ENCODE measurements at places on chromosomes 3 and 15.

GRCh38 chr15:48041454-48041853 lies 79.3 kb upstream of the SLC24A5 start:
- no peak overlapping the region for H3K4me3 ChIP-seq
- no peaks in the 10 kb centered on the region for H3K36me3 ChIP-seq
- no peaks in the 10 kb centered on the region for H3K4me1 ChIP-seq
- no peak for DNase-seq

DNA sequence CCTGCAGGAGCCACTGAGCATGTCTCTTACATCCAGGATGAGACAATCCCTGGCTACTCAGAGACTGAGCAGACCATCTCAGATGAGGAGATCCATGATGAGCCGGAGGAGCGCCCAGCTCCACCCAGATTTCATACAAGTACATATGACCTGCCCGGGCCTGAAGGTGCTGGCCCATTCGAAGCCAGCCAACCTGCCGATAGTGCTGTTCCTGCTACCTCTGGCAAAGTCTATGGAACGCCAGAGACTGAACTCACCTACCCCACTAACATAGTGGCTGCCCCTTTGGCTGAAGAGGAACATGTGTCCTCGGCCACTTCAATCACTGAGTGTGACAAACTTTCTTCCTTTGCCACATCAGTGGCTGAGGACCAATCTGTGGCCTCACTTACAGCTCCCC lies 6.2 kb downstream of the MAP1A start:
- no peaks in the 10 kb centered on the region for H3K36me3 ChIP-seq
- no peak for DNase-seq
- no peaks in the 10 kb centered on the region for H3K27me3 ChIP-seq
- H3K27ac ChIP-seq = no peak overlapping the region

GRCh38 chr3:119628390-119628789 lies 30.7 kb downstream of the PLA1A start:
- H3K36me3 ChIP-seq = no peaks in the 10 kb centered on the region
- no peak overlapping the region for H3K27ac ChIP-seq
- H3K27me3 ChIP-seq = no peaks in the 10 kb centered on the region
- H3K4me3 ChIP-seq = no peak overlapping the region
- DNase-seq = no peak

- H3K4me3 ChIP-seq = no peak overlapping the region
- H3K27me3 ChIP-seq = no peaks in the 10 kb centered on the region
- no peaks in the 10 kb centered on the region for H3K36me3 ChIP-seq
- DNase-seq = no peak
- no peaks in the 10 kb centered on the region for H3K4me1 ChIP-seq
Measured at GRCh38 chr3:195131176-195131575, 139.8 kb downstream of the XXYLT1 start.

DNA sequence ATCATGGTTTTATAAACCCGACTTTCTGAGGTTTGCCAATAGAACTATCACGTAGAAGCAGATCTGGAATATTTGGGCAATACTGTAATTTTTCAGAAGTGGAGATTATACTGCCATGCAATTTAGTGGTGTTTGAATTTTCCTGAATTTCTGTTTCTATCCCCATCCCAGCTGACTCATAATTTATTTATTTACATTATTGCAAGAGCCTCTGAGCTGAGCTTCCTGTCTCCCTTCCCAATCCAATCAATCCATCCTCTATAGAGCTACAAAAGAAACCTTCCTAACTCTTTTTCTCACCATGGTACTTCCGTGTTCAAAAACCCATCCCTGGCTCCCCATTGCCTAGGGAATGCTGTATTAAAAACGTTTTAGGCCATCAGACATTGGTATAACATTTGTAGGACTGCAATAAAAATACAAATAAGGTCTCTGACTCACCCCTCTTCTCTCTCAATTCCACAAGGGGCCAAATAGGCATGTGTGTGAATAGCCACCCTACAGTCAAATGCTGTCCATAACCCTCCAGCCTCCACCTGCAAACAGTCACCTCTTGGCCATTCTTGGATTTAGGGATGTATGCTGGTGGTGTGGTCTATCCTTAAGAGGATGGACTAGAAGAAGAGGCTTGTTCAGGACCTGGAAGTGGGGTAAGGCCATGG lies 190.7 kb downstream of the CD47 start:
- no peaks in the 10 kb centered on the region for H3K36me3 ChIP-seq
- no peak overlapping the region for H3K27ac ChIP-seq
- H3K4me1 ChIP-seq = no peaks in the 10 kb centered on the region

DNA sequence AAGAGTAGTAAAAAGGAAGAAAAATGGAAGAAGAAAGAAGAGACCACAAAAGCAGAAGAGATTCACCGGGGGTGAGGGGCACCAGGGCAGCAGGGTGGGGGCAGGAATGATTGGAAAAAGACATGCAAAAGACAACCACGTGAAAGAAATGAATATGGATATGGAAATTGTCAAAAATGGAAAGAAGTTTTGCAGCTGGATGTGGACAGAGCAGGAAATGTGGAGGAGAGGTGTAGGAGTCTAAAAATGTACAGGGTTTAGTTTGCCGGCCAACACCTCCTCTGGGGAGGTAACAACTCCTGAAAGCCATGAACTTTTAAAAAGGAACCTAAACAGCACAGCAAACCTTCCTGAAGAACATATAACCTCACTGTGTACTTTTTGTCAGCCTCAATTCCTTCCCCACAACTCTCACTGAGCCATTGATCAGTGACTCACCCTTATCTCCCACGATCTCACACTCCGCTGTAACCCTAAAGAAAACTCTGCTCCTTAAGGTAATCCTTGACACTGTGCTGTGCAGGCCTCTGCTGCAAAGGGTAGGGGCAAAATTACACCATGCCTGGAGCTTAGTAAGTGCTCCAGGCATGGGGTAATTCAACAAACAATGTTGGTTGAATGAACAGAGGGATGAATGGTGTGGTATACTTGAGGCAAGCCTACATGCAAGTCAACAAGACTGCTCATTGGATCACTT lies 100.2 kb upstream of the BOC start:
- DNase-seq = no peak
- no peaks in the 10 kb centered on the region for H3K4me1 ChIP-seq
- H3K4me3 ChIP-seq = no peak overlapping the region
- no peak overlapping the region for H3K27ac ChIP-seq
- no peaks in the 10 kb centered on the region for H3K27me3 ChIP-seq

DNA sequence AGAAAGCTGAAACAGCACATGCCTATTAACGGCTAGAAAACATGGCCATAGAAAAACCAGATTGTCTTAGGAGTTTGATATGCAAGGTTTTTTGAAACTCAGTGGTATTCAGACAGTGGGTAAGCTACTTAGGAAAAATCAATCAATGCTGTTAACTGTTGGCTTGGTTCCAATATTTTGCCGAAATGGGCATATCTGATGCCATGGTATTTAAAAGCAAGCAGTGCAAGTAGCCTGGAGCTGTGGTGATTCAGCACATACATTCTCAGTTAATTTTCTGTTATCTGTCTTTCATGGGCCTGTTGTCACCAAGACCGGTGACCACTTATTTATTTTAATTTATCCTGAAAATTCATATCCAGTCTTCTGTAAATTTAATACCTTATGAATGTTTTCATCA lies 17.3 kb upstream of the SUCNR1 start:
- H3K4me1 ChIP-seq = no peaks in the 10 kb centered on the region
- no peak overlapping the region for H3K27ac ChIP-seq
- no peak for DNase-seq
- H3K4me3 ChIP-seq = no peak overlapping the region
- H3K36me3 ChIP-seq = no peaks in the 10 kb centered on the region

GRCh38 chr3:37991109-37991508 lies 523 bp downstream of the VILL start:
- no peaks in the 10 kb centered on the region for H3K27me3 ChIP-seq
- peaks cover 8% of the 10 kb centered on the region for H3K4me1 ChIP-seq
- no peak overlapping the region for H3K27ac ChIP-seq
- no peaks in the 10 kb centered on the region for H3K36me3 ChIP-seq

Measured in right lobe of liver (tissue), 6 donors.